ENCODE measurements at places on chromosomes 6 and 20.

DNA sequence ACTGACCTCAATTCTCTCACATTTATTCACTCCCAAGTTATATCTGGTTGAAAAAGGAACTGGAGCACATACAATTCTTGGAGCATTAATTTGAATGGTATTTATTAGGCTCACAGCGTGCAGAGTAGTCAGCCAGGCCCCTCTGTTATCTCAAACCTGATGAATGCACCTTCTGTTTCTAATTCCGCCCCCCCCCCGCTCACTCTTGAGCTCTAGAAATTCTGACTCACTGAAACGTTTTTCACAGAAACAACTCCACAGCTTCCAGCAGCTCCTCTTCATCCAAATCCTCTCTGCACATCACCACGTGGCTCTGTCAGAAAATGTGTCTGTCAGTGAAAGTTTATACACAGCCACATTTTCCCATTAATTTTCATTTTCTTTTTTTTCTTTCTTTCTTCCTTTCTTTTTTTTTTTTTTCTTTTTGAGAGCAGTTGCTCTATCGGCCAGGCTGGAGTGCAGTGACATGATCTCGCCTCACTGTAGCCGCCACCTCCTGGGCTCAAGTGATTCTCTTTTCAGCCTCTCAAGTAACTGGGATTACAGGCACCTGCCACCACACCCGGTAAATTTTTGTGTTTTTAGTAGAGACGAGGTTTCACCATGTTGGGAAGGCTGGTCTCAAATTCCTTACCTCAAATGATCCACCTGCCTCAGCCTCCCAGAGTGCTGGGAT lies 109.4 kb downstream of the TBXT start:
- DNase-seq = no peak

GRCh38 chr6:74579047-74579446 lies 626.8 kb downstream of the COL12A1 start:
- no peak for DNase-seq

GRCh38 chr6:159089443-159089842 lies 44.7 kb upstream of the TAGAP start:
- no peak for DNase-seq

DNA sequence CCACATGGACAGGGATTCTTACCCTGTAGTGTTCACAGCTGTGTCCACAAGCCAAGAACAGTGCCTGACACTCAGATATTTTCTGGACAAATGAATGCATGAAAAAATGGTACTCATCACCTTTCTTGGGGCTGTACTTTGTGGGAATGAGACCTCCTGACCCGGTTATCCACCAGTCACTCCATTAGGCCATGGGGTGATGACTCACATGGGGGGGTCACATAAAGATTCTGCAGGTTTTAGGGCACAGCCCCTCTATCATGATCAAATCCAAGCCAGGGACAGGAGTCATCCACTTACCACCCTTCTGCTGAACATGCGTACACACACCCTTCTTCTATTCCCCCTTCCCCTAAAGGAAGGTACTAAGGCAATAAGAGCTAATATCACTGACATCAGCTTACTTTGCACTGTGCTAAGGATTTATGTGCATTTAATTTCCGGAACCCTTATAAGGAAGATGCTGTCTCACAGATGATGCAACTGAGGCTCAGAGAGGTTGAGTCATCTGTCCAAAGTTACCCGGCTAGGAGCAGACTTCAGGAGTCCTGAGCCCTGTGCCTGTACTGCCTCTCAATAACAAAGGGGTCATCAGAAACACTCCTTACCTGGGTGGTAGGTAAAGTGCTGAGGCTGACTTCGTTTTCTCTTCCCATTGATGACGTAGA lies 107.8 kb downstream of the NFATC2 start:
- DNase-seq = no peak

DNA sequence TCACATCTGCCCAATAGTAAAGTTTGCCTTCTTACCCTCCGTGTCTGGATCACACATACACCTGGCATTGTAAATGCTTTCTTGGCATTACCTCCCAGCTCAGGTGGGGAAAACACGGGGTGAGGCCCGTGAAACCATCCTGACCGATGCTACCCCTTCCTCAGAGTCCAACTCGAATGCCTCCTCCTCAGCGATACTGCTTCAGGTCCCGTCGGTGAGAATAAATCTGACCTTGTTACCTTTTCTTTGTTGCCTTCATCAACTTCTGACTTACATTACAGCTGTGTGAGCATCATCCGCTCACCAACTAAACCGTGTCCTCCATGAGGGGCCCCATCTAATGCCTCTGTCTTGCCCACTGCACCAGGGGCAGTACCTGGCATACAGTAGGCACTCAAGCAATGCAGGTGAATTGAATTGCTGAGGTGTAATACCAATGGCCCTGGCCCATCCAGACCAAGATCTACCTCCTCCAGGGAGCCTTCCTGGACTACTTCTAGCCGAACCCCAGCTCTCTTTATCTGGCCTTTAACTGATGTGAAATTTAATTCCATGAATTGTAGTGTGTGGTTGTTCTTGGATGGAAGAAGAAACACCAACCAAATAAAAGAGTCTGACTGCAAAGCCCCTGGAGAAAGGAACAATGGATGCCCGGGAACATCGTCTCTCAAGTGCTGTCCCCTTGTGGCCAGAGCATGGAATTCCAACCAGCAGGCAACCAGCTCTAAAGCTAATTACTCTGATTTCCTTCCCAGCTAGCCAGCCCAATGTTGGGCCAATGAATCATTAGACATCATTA lies 141.5 kb downstream of the ANKRD60 start:
- no peak for DNase-seq

DNA sequence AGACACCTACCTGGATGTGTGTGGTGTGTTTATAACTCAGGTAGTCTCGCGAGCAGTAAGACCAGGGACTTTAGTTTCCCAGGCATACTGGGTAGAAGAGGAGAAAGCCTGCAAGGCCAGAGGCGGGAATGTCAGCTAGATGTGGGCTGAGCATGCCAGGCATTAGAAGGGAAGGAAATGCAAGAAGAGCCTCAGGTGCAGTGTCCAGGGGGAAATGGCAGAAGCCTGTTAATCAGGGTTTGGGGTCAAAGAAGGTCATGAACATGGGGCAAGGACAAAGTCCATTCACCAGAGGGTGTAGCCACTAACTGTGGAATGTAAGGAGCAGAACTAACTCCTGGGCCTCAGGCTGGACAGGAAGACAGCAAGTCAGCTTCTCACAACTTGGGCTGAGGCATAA lies 305.0 kb downstream of the SMOC2 start:
- no peak for DNase-seq

DNA sequence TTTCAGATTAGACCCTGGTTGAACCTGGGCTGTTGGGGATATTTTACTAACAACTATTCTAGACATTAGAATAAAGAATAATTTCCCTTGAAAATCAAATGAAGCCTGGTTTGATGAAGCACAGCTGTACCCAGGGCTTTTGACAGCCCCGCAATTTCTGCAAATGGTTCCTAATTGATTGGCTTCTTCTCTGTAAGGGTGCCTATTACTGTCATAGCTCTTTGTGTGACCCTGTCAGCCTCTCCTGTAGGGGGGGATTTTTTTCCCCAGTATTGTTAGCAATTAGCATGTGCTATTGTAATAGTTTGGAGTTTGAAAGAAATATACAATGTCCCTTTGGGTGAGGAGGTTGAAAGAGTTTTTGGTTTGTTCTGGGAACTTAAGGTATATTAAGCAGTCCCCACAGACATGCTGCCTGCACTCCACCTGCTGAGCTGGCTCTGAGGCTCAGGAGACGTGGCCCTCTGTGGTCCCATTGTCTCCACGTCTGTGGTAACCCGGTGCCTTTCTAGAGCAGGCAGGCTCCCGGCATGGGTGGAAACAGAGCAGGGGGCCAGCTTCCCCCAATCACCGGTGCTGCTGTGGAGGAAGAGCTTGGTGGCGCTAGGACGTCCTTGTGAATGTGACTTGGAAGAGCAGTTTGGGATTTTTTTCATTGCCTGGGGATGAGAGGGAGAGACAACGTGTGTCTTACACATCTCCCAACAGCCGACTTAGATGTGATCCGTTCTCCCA lies 47.3 kb upstream of the CLDN20 start:
- DNase-seq = no peak

DNA sequence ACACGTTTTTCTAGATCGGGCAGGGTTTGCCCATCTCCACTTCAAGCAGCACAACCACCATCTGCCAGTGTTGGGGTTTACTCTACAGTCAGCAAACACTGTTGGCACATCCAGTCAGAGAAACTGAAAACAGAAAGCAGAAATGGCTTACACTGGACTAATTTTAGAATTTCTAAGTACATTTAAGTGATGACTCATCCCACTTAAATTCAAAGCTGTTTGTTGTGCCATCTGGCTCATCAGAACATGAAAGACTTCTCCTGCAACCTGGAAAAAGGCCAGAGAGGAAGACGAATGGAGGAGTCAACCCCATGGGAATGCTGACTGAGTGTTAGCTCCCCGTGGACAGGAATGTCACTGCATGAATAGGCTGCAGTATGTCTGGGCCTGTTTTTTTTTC lies 21.8 kb downstream of the FAM209B start:
- no peak for DNase-seq

GRCh38 chr6:123323452-123324329 lies 313.1 kb downstream of the TRDN start:
- DNase-seq = no peak

DNA sequence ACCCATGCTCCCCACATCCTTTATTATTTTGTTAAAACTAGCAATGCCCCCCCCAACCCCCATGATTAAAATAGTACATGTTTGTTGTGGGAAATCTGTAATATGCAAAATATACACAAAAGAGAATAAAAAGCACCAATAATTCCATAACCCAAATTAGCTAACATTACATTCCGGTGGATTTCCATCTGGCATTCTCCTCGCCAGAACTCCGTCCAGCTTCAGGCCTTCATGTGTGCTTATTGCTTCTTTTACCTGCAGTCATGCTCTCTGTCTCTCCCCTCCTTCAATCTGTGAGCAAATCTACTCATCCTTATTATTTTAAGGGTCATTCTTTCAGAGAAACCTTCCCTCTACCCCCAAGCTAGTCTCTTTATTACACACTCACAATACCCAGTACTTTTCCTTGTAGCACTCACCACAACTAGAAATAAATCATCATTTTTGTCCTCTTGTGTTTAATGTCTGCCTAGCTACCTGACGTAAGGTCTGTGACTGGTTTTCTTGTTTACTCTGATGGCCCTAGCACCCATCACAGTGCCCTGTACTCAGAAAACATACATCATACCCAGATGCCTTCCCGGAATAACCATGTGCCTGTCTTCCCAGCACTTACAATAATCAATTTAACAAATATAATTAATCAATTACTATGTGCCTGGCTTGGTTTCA lies 25.6 kb upstream of the IER3 start:
- no peak for DNase-seq

GRCh38 chr20:46883892-46884291 lies 10.8 kb upstream of the EYA2 start:
- no peak for DNase-seq

DNA sequence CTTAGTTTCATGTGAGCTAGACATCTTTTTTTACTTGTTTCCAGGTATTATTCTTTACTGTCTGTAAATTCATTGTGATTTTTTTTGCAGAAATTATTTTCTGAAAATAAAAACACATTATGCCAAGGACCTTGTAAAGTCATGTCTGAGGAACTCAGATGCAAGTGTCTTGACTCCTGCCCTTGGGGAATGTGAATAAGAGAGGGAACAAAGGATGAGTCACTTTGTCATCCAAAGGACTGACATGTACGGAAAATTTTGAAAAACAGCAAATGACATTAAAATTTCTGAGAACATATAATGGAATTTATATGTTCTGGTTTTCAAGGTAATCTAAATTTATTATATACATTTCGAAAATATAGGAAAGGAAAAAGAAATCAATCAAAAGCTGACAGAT lies 660.4 kb downstream of the CD109 start:
- DNase-seq = no peak

GRCh38 chr20:32019156-32019510 lies 8.9 kb downstream of the CCM2L start:
- no peak for DNase-seq

GRCh38 chr20:47379433-47380150 lies 23.1 kb upstream of the ZMYND8 start:
- no peak for DNase-seq

DNA sequence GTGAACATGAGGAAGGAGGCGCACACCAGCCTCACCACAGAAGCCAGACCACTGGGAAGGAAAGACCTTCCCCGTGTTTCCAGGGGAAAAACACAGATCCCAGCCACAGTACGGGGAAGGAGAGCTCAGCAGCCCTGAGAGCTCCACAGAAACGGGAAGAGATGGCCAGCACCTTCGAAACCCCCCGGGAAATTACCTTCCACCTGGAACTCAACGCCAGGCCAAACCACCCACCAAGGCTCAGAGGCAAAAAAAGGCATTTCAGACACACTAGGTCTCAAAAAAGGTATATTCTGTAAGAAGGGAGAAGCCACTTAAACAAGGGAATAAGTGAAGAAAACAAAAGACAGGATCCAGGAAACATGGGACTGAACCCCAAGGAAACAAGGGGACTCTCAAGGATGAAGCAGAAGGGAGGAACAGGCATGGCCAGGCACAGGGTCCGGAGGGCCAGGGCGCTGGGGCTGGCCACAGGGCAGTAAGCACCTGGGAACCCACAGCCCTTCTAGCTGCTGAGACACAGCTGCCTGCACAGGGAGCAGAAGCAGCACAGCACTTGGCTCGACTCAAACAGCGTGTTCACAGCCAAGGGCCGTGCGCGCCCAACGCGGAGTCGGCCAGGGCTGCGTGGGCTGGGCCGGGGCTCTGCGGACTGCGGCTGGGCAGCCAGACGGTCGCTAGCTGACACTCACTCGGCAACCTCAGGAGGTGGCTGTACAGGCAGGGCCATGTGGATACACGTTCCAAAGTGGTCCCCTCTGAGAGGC lies 44.6 kb downstream of the TAF4 start:
- DNase-seq = no peak

- DNase-seq = no peak
These were observed 78.3 kb downstream of the PHIP start for GRCh38 chr6:78999737-79000136.

DNA sequence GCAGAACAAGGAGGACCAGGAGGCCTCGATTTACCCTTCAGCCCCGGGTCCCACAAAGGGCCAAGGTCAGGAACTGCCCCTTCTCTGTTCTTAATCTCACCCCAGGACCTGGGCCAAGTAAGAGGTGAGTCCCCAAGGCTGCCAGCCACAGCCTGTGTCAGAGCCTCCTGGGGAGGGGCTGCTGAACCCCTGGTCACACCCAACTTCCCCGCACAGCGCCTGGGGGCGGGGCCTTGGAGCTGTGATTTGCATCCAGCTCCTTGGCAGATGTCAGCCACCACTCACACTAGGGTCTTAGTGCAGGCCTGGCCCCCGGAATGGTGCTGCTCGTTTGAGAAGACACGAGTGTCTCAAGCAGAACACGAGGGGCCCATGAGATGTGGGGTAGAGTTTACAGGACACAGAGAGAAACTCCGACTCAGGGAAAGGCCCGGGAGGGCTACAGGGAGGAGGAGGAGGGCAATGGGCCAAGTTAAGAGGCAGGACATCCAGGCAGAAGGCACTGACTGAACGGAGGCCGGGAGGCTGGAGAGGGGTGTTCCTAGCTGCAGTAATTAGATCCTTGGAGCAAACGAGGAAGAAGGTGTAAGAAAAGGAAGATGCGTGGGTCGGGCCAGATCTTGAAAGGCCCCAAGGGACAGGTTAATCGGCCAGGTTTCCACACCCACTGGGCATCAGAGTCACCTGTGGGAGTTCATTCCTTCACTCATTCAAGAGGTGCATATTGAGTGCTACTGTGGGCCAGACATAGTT lies 26.9 kb downstream of the ZBP1 start:
- DNase-seq = no peak

Measured in stimulated activated CD8-positive, alpha-beta memory T cell treated with anti-CD3 and anti-CD28 coated beads, Interleukin-2, amount 100 ng/mL, for 1 hour (primary cell).